ENCODE measurements at places on chromosomes 5 and 9. TPM values are rescaled to one million over a fixed set of nuclear protein-coding genes. Genes with fewer than 3 reads are reported as not detected.

DNA sequence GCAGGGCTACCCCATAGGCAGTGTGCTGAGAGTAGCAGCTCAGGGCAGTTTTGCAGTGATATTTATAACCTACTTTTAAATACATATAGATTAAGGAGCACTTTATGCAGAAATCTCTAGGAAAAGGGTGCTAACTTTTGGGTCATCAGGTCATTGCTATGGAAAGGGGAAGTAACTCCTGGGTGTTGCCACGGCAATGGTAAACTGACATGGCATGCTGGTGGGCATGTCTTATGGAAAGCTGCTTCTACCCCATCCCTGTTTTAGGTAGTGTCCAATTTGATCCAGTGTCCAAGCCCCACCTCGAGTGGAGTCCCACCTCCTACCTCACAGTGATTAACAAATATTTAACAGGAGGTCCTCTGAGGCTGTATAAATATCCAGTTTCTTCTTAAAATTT lies 56.8 kb upstream of the XPA start:
- no peak for DNase-seq

DNA sequence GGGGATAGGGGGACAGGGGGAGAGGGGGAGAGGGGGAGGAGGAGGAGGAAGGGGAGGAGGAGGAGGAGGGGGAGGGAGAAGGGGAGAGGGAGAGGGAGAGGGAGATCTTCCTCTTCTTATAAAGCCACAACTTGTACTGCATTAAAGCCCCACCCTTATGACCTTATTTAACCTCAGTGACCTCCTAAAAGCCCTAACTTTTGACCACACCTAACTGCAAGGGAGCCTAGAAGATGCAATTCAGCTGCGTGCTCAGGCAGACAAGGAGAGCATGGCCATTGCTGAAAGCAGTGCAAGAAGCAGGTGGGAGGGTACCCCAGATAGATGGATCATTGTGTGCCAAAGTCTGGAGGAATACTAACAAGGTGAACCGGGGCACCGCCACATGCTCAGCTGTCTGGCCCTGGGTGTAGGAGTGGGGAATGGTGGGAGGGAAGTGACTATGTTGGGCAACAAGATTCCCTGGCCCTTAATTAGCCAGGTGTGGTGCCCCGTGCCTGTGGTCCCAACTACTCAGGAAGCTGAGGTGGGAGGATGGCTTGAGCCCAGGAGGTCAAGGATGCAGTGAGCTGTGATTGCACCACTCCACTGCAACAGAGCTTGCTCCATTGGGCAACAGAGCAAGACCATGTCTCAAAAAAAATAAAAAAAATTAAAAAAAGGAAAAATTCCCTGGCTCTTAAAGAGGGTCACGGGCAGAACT lies 125.4 kb upstream of the BOD1 start:
- no peak for DNase-seq

The KCNV2 gene
- total RNA-seq, result not detected

- DNase-seq, result peak; percentile 34
These were observed 24.2 kb downstream of the CSNK1A1 start for GRCh38 chr5:149526845-149527590.

DNA sequence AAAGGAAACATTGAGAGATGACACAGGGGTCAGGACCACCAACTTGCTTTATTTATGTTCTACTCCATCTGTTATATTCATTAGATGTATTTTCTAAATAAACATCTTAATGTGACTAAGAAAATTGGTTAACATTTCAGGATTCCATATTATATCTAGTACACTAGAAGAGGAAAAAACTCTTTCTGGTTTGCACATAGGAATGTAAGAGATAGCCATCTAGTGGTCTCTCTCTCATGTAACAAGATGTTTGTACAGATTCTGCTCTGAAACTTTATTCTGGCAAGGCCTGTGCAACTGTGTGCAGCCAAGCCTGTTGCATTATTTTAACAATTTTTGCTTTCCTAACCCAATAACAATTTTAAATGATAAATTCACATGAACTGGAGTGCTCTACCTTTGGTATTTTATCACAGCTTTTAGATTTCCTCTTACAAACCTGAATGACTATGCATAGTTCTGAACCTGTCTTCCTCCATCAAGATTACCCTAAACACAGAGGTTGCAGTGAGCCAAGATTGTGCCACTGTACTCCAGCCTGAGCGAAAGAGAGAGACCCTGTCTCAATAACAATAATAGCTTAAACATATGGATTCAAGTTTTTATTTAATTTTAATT lies 148.2 kb downstream of the GIN1 start:
- no peak for DNase-seq

- peak; percentile 81 for DNase-seq
These were observed 28.4 kb upstream of the SLC12A7 start for GRCh38 chr5:1140171-1140817.

The NIM1K gene
- total RNA-seq, result 0.14 TPM

GRCh38 chr9:107283623-107284616 lies 841 bp downstream of the RAD23B start:
- peak; percentile 89 for DNase-seq

- DNase-seq, result no peak
These were observed 79.1 kb downstream of the AOPEP start for GRCh38 chr9:94805585-94805984.

The PCDHGA6 gene
- total RNA-seq, result 6.0 TPM

Measured in Right ventricle myocardium inferior (tissue), 1 donor.